Vagina (tissue), 2 donors: ENCODE measurements at places on chromosomes 1 and 21. TPM values are rescaled to one million over a fixed set of nuclear protein-coding genes. Genes with fewer than 3 reads are reported as not detected.

DNA sequence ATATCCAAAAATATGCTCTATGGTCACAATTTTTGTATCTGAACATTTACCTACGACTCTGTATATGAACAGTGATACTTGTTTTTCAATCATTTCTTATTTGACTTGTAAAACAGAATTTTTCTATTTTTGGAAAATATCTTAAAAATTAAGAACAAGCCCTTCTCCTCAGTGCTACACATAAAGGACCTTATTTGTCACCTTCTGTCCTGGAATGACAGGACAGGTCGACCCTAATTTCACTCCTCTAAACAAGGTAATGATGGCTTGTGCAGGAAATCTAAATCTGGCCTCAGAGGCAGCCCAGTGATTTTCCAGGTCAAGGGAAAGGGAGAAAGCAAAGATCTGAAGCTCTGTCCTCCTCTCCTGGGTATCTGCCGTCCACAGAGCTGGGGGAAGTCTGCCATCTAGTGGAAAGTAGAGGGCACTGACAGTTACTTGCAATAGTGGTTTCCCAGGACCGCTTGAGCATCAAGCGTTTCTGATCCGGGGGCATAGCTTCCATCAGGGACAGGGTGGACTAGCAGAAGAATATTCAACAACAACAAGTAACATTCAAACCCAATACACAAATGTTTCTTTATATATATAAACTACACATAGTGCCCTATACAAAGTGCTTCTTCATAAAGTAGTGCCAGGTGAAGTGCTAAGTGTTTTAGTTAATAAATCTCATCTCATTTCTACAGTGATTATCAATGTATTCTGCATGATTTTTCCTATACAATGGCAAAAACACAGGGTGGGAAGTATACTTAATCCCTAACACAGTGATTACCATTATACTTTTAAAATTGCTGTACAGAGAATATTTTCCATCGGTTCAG lies 74.6 kb downstream of the SLC25A24 start:
- peak; percentile 91 for DNase-seq

DNA sequence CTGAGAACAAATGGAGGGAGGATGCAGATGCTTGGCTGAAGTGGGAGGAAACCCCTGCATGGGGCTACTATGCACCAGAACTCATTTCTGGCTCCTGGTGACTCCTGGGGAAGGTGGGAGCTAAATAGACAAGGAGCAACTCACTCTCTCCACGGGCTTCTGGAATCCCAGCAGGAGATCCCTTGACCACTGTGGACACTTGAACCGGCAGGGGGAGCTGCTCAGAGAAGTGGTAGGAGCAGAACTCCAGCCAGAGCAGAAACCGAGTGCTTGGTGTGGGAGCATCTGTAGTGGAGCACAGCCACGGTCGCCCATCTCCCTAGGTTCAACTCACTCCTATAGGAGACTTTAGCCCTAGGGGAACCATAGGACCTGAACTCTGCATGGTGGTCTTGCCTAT lies 205.6 kb upstream of the GJB5 start:
- DNase-seq: no peak

GRCh38 chr21:45041351-45041805 lies 33.0 kb upstream of the ADARB1 start:
- DNase-seq: peak; percentile 95

DNA sequence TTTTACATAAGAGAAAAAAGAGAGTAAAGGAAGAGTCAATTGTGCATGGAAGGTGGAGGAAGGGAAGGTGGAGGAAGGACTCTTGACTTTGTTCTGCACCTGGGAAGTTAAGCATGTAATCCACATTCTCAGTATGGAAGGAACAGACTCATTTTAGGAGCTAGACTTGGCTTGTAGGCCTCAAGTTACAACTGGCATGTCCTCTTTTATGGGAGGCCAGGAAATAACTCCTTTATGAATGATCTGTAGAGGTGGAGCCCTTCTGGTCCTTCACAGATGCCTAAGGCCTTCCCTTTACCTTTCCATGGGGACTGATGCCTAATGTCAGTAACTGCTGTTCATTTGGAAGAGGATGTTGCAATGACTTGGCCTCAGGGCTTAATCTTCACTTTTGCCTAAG lies 29.4 kb upstream of the CCSAP start:
- DNase-seq: no peak

DNA sequence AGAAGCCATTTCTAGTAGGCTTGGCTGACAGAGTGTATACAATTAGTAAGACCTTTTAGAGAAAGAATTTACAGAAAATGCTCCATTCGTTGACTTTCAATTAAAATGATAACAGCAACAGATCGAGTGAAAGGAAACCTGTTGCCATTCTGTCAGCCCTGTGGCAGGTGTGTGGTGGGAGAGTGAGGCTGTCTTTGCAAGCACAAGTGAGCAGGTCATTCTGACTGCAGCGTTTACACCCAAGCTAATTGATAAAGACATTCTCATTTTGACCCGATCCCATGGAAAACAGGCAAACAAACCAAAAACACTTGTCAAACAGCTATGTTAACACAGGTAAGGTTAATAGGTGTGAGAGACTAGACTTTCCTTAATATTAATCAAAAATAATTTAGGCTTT lies 257.3 kb downstream of the PTBP2 start:
- no peak for DNase-seq

DNA sequence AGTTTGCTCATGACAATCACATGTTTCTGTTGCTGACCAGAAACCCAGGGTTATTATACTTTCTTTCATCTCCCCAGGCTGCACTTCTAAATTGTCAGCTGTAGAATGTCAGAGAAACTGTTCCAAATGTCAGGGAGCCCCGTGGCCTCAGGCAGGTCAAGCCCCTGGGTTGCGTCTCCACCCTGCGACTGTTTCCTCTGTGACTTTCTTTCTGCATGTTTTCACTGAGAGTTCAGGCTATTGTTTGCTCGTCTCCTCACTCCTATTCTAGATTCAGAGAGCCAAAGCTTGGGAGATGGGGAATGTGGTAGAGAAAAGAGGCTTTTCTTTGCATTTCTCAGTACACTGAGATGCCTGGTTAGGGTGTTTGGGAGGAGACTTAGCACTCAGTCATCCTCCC lies 97.4 kb downstream of the CENPF start:
- no peak for DNase-seq

DNA sequence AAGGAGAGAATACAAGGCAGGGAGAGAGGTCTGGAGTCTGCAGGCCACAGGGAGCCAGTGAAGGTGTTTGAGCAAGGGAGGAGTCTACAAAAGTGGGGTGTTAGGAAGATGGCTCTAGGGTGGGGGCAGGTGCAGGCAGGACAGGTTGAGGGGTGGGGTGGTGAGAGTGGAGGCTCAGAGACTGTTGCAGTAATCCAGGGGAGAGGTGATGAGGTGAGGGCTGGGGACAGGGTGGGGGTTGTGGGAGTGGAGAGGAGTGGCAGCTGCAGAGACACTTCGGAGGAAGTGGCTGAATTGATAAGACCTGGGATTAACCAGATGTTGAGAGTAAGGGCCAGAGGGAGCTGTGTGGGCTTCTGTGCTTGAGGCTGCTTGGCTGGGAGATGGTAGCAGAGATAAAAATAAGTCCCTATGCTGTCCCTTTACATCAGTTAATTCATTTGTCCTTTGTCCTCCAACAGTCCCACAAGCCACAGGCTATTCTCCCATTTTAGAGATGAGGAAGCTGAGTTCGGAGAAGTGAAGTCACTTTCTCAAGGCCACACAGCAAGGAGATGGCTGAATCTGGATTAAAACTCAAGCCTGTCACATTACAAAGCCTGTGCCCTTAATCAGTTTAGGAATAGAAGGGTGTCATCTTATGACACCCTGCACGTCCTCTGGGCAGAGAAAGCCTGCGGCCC lies 54.8 kb upstream of the SYNC start:
- DNase-seq: no peak

DNA sequence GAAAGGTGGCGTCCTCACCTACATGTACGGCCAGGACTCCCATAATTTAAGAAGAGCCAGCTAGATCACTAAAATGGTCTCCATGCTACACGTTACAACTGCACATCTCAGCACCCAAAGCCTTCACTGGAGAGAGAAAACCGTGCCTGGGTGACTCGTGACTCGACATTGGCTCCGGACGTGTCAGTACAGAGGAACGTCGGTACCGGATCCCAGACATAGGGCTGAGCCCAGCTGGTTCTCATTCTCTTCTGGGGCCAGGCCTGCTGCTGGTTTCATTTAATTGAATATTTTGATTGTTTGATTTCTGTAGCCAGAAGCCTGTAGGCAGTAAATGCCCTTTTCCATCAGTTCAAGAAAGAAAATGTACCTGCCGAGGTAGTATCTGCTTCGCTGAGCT lies 93.1 kb downstream of the HHIPL2 start:
- no peak for DNase-seq

GRCh38 chr1:89710498-89711139 lies 77.7 kb downstream of the LRRC8C start:
- DNase-seq: no peak

- no peak for DNase-seq
Observed at GRCh38 chr1:217896490-217896889, 265.3 kb downstream of the SPATA17 start.

- DNase-seq: no peak
Observed at GRCh38 chr1:151991663-151992302, 1.9 kb downstream of the S100A10 start.

- DNase-seq: no peak
Observed at GRCh38 chr1:176794897-176795508, 332.0 kb downstream of the PAPPA2 start.

DNA sequence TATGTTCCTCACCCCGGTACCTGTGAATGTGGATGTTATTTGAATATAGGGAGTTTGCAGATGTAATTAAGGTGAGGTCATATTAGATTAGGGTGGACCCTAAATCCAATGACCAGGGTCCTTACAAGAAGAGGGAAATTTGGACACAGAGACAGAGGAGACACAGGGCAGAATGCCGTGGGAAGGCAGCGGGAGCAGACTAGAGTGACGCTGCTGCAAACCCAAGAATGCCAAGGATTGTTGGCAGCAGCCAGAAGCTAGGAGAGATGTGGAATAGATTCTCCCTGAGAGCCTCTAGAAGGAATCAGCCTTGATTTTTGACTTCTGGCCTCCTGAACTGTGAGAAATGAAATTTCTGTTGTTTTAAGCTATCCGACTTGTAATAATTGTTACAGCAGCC lies 53.6 kb downstream of the SPATA46 start:
- no peak for DNase-seq

GRCh38 chr1:153495536-153495935 lies 35.1 kb upstream of the S100A7 start:
- DNase-seq: no peak

GRCh38 chr1:34427170-34427569 lies 250.5 kb downstream of the C1orf94 start:
- no peak for DNase-seq

DNA sequence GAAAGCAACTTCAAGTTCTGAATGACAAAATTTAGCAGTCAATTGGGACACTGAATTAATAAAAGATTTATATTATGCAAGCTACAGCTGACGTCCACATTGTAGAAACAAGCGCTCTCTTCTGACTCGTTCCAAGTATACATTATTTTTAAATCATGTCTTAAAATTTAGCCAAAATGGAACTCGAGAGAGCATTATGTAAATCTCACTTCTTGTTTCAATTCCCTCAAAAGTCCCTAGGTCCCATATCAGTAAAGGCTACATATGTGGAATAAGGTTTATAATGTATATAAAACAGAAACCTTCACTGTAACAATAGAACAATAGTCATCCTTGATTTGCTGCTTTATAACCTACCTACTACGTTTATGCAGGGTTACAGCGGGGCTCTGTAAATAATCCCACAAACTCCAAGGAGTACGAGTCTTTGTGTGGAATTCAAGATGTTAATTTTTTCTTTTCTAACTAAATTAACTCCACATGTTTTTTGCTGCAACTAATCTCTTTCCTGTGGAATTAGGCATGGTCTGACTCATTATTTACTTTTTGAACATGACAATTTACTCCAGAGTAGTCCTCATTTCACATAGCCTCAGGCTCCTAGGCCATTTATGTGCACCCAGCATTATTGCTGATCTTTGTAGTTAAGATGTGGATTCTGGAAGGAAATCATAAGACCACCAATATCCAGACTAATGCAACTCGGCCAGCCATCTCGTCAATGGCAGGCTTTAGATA lies 785.1 kb downstream of the LTN1 start:
- DNase-seq: no peak

DNA sequence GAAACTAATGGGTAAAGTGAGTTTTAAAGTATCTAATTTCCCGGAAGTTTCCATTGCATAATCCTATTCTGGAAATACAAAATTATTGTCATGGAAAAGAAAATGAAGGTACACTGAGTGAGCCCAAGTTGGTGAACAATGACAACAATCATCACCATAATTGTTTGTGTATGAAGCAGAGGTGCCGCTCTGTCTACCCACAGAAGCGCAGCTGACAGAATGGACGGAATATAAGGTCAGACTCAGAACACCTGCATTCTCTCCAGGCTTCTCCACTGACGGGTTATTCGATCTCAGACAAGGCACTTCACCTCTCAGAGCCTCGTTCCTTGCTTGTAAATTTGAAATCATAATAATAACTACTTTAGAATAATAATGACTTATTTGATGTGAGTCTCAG lies 99.1 kb upstream of the NGF start:
- no peak for DNase-seq

- no peak for DNase-seq
Observed at GRCh38 chr1:245510144-245510543, 355.4 kb downstream of the KIF26B start.

DNA sequence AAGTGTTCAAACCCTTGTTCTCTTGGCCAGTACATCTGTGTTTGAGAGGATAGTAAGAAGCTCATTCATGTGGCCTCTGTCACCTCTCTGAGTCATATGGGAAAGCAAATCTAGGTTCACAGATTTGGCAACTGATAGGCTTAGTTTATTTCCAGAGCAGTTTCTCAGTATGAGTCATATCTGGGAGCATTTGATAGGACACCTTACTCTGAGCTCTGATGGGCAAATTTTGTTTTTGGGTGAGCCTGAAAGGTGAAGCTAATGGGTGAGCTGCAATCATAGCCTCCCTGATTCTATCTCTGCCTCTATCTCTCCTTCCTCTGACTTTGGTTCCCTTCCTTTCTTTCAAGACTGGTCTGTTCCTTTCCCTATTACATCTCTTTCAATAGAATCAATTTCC lies 134.4 kb downstream of the S1PR1 start:
- no peak for DNase-seq

DNA sequence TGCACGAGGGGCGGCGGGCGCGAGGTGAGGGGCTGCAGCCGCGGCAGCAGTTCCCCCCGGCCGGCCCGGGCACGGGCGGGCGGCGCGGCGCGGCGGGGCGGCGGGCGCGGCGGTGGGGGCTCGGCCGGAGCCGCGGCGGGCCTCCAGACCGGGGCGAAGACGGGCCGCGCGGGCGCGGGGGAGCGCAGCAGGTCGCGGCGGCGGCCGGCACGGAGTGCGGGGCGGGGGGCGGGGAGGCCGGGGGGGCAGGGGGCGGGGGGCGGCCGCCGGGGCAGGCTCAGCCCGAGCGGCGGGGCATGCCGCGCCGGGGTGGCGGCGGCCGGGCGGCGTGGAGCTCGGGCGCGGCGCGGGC lies 311 bp downstream of the IRF2BP2 start:
- DNase-seq: no peak

- DNase-seq: no peak
Observed at GRCh38 chr1:167332503-167332902, 111.8 kb downstream of the POU2F1 start.

Gene BTF3L4
- total RNA-seq: 24.3 TPM

Gene S100B
- 19.9 TPM for total RNA-seq

Gene TMEM81
- total RNA-seq: 3.9 TPM

Gene ALPL
- total RNA-seq: 6.6 TPM

Gene HMCN1
- 10.6 TPM for total RNA-seq

Gene IL24
- 1.5 TPM for total RNA-seq

Gene TACSTD2
- total RNA-seq: 203 TPM
